ENCODE measurements at places on chromosomes 12 and 14.

DNA sequence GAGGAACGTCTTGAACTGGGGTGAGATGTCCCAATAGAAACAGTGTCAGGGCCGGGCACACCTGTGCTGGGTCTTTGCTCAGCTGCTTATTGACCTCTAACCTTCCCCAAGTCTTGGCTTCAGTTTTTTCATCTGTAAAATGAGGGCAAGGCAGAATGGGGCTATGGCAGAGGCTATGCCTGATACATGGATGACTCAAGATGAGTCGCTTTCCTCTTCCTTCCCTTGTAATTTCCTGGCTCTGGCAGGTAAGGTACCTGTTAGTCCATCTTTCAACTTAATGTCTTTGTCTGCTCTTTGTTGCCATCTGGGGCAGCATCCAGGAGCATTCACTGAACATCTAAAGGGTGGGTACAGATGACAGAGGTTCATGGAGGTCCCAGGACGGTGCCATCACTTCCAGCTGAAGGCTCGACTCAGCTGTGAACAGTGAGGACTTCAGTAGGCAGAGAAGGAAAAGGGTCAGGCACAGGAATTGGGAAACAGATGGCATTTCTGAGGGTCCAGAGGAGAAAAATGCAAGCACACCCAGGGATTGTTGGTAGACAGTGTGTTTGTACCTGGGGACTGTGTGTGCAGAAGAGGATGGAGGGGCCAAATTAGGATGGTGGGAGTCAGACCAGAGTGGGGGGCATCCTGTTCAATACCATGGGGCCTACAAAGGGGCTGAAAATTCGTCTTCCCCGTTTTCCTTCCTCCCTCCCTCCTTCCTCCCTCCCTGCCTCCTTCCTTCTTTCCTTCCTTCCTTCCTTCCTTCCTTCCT, 268.3 kb downstream of the VRK1 start:
- no peak for DNase-seq

DNA sequence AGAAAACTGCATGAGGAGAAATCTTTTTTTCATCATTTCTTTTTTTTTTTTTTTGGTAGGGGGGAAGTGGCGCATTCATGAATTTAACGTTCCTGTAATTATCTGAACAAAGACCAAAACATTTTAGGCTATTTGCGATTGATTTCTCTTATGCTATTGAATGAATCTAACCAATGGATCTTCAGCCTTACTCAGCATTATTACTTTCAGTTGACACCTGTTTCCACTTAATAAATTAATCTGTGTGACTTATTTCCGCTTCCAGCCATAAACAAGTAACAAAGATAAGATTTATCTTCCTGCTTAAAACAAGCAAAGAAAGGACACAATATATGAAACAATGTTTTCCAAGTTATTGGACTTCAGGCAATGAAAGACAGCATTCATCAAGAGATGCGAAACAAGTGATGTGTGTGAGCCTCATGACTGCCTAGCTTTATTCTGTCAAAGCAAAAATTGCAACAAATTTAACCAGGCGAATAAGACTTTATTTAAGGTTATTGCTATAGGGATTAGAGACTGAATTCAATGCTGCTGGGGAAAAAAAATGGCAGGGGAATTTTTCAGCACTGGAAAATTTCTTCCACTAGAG, 1026.9 kb downstream of the LRFN5 start:
- DNase-seq: no peak

GRCh38 chr12:99553461-99553860, 94.1 kb upstream of the GARIN6 start:
- no peak for DNase-seq

DNA sequence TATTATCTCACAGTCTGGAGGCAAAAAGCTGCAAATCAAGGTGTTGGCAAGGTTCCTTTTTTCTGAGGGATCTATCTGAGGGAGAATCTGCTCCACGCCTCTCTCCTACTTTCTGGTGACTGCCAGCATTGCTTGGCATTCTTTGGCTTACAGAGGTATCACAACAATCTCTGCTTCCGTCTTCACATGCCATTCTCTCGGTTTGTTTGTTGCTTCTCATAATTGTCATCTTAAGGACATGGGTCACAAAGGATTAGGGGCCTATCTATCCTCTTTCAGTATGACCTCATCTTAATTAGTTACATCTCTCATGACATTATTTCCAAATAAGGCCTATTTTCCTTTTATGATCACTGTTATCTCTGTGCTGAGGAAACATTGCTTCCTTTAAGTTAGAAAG, 345.0 kb downstream of the FOXG1 start:
- DNase-seq: no peak

- DNase-seq: peak; percentile 80
Observed at GRCh38 chr14:39368261-39368959, 63.8 kb downstream of the FBXO33 start.

GRCh38 chr14:103563844-103564505, 1.2 kb downstream of the COA8 start:
- no peak for DNase-seq

DNA sequence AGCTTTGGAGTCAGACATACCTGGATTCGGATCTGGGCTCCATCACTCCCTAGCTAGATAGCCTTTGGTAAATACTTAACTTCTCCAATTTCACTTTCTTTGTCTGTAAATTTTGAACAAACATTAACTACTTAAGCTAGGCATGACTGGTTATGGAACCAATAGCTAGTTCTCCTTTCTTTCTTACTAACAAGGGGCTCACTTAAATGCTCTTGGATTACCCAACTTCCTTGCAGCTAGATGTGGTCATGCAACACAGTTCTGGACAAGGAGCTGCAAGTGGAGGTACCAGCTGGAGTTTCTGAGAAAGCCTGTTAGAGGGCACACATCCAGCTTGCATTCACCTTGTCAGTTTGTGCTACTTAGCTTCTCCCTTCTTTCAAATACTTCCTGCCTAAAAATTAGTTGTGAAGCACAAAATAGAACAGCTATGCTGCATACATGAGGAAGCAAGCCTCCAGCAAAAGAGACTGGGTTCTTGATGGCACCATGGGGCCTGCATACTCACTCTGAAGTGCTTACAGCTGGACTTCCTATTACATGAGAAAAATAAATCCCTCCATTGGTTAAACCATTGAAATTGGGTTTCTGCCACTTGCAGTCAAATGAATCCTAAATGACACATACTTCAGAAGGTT, 210.1 kb upstream of the EEA1 start:
- DNase-seq: no peak
